NCI-H2227 treated with DMSO at 0.1 percent for 48 hours (cell line): ENCODE measurements at places on chromosomes 5 and 9.

- no peak for DNase-seq
Measured at GRCh38 chr9:125889112-125889475, 141.9 kb downstream of the PBX3 start.

GRCh38 chr5:176725521-176726280 lies 78.4 kb downstream of the TSPAN17 start:
- no peak for DNase-seq

DNA sequence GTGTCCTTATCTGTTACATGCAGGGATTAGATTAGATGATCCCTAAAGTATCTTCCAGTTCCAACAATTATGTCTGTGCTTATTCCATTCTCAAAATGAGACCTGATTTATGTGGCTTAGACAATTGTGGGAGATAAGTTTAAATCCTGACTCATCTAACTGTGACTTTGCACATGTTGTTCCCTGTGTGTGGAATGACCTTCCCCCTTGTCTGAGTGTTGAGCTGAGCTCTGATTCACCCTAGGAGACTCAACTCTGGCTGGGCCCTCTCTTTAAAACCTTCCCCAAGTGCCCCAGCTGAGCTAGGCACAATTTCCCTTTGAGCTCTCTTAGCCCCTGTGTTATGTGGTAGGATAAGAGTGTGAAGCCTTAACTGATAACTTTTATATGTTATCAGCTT lies 118.9 kb upstream of the ELL2 start:
- no peak for DNase-seq

GRCh38 chr5:149959406-149960236 lies 937 bp upstream of the SLC26A2 start:
- DNase-seq = peak; percentile 23

DNA sequence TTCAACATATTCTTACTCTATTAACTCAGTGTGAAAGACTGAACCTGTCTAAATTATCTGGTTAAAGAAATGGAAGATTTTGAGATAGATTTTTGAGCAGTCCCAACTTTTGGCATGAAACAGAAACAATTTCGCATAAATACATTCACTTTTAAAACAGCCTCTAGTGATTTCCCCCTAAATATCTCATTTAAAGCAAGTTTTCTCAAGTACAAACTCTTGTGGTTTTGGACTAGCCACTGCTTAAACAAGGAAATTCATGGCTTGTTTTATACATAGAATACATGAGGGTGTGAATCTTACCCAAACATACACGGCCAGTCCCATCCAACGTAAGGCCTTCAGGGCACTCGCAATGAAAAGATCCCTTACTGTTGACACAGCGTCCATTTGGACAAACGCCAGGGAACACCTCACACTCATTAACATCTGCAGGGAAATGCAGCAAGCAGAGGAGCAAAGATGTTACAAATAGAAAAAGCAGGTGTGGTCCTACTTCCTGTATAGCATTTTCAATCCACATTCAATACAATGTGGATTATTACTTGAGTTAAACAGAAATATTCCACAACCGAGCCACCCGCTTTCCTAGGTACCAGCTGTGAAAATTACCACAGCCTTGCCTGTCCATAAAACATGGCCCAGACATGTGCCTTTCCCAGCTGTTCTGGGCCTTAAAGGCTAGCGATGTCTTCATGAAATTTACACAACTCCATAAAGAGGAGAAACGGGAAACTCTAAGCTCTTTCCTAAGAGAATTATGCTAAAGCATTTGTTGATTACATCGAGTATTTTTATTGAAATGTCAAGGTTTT lies 188.8 kb downstream of the FBN2 start:
- no peak for DNase-seq

GRCh38 chr5:98569288-98569687 lies 204.2 kb upstream of the RGMB start:
- no peak for DNase-seq

- peak; percentile 5 for DNase-seq
Measured at GRCh38 chr9:37433867-37434371, 11.4 kb downstream of the GRHPR start.

GRCh38 chr5:6492934-6493333 lies 44.3 kb downstream of the UBE2QL1 start:
- DNase-seq = no peak

DNA sequence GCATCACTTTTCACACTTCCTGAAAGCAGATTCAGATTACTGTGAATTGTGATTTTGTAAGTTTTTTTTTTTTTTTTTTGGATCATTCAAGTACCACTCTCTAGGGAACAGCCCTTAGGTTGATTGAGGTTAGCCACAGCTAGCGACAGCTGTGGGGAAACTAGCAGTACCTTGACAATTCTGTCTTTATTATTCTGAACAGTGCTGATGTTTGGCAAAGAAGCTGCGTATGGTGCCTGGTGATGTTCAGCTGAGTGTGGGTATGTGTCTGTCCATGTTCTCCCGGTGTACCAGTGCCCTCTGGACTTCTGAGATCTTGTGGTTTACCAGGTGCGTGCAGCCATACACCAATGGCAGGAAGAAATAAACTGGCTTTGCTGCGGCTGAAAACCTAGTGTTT lies 117.3 kb upstream of the PLPPR1 start:
- no peak for DNase-seq

DNA sequence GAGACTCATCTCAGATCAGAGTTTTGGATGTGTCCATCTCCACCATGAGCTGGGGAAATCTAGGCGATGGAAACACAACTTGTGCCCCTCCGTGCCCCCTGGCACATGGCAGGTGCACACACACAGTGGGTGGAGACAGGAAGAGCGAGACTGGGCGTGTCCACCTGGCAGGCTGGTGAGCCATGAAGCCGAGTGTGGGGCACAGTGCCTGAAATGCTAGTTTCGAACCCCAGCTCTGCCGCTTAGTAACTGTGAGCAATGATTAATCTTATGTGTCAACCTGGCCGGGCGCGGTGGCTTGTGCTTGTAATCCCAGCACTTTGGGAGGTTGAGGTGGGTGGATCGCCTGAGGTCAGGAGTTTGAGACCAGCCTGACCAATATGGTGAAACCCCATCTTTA lies 80.8 kb upstream of the RNU6ATAC start:
- no peak for DNase-seq

DNA sequence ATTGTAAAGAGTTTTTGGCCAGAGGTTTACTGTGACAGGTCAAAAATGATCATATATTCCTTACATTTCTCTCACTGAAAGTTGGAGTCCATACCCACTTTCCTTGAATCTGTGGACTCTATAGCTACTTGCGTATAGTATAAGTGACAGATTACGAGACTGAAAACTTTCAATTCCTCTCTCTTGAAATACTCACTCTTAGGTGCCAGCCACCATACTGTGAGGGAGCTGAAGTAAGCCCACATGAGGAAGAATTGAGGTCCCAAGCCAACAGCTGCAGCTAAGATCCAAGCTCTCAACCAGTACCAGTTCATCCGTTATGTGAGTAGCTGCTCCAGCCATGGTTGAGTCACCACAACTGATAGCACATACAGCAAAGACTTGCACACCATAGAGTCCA lies 128.1 kb upstream of the FAM174A start:
- no peak for DNase-seq

GRCh38 chr9:27675354-27675753 lies 102.1 kb upstream of the C9orf72 start:
- DNase-seq = no peak

DNA sequence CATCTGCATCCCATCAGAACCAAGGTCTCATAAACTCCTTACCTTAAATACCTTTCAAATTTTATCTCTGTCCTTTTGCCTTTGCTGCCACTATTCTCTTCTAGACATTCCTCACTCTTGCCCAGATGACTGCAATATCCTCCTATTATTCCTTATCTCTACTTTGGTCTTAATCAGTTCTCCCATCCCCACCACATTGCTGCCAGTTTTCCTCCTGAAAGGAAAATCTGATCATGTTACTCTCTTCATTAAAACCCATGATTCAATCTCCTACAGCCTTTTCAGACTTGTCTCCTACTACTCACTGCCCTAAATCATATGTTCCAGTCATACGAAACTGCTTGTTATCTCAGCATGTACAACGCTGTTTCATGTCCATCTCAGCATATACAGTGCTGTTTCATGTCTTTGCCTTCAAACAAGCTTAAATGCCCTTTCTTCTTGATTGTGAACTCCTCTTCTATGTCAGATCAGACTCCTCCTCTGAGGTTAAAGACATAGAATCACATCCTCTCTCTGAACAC lies 152.6 kb upstream of the FST start:
- peak; percentile 44 for DNase-seq

DNA sequence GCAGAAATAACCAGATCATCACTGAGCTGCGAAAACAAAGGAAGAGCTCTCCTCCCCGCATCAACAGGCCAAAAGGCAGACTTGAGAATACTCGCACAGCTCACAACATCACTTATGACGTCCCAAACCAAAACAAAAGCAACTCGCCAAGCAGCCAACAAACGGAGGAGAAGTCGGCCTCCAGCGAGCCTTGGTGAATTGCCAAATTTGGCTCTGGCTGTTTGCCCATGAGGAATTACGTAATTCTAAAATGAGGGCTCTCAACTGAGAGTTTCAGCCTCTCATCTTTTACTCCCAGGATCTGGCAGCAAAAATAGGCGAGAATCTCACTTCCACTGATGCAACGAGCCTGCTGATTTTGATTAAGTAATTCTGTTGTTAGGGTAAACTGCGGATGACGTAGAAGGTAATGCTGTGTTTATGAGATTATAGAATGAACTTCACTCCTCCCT lies 51.7 kb upstream of the SEMA6A start:
- peak; percentile 13 for DNase-seq

DNA sequence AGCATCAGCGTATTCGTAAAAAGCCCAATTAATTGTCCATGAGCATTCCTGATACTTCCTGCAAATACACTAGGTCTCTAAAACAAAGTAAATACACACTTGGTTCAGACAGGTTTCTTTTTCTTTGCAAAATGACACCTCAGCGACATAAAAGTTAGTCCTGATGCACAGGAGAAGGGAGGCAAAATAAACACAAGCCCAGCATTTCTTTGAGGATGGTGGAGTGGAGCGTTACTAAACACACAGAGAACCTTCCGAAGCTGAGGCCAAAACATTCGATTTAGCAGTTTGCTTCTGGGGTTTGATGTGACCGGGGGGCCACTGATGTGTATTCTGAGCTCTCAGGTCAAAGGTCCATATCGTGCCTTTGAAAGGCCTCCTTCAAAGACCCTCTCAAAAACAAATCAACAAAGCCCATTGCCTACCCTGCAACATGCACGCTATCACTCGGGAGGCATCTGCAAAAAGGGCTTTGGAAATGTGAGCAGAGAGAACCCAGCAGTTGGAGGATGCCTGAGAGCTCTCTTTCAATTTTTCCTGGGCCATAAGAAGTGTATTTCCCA lies 268.4 kb upstream of the PANK3 start:
- DNase-seq = no peak

- DNase-seq = no peak
Measured at GRCh38 chr9:83106263-83106662, 43.3 kb upstream of the RASEF start.

DNA sequence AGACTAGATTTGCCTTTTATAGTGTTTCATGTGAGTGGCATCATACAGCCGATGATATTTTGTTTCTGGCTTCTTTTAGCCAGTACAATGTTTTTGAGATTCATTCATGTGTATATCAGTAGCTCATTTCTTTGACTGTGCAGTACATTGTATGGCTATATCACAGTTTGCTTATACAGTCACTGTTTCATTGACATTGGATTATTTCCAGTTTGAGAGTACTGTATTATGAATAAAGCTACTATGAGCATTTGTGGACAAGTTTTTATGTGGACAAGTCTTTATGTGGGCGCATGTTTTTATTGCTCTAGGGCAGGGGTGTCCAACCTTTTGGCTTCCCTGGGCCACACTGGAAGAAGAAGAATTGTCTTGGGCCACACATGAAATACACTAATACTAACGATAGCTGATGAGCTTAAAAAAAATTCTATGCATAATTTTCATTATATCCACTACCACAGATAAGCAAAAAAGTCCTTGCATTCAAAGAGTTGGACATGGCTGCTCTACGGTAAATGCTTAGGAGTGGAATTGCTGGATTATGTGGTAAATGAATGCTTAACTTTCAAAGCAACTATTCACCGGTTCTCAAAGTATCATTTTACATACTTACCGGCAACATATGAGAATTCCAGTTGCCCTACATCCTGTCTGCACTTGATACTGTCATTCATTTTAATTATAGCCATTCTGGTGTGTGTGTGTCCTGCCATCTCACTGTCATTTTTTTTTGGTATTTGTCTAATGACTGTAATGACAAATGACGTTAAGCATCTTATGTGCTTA lies 177.8 kb downstream of the RGS3 start:
- DNase-seq = no peak

DNA sequence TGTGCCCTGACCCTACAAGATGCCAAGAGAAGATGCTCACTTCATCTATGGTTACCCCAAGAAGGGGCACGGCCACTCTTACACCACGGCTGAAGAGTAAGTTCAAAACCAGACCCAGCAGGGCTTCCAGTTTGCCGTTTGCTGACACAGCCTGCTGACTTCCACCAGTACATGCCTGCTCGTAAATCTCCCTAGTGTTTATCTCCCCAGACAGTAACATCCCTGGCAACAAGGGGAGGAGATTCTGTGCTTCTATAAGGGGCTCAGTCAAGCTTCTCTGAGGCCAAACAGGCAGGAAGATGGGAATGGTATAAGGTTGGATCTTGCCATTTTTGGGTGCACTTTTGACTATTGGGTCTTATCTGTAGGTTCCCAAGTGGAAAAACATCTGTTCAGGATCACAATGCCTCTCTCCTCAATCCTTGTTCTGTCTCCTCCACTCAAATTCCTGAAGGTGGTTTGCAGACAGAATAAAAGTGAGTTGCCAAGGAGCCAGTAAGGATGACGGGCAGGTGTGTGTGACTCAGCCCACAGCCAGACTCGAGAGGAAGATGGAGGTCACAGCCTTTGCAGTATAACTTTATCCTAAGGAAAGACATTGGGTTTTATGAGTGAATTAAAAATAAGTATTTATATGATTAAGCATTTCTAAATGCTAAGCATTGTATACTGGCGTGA lies 1.9 kb downstream of the MLANA start:
- DNase-seq = peak; percentile 19

DNA sequence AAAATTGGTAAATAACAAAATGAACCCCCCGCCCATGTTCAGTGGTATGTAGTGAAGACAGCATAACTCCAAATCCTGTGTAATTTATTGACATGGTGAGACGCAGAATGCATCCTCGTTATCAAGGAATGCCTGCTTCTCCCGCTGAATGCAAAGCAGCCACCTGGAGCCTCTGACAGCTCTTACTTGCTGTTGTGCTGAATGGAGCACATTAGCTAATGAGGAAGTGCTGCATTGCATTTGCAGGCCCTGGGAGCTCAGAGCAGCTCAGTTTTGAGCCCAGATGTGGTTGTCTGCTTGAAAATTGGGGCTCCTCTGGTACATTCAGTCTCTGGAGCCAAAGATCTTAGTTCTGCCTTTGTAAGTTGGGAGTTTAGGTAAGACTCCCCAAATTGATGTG lies 28.9 kb downstream of the PLAC8L1 start:
- DNase-seq = no peak
